Hematopoietic multipotent progenitor cell treated with erythropoietin and hydrocortisone succinate and interleukin-3 and kit ligand, for 8 days (in vitro differentiated cells): ENCODE measurements at places on chromosomes 6 and 20.
A peak's percentile ranks its signal among the peaks of the same experiment; 100 is the strongest.

- DNase-seq: no peak
Observed at GRCh38 chr6:20061952-20062351, 150.3 kb downstream of the MBOAT1 start.

- no peak for DNase-seq
Observed at GRCh38 chr6:168525114-168525513, 84.1 kb downstream of the SMOC2 start.

- peak; percentile 41 for DNase-seq
Observed at GRCh38 chr20:62624325-62624690, 18.0 kb upstream of the SLCO4A1 start.

DNA sequence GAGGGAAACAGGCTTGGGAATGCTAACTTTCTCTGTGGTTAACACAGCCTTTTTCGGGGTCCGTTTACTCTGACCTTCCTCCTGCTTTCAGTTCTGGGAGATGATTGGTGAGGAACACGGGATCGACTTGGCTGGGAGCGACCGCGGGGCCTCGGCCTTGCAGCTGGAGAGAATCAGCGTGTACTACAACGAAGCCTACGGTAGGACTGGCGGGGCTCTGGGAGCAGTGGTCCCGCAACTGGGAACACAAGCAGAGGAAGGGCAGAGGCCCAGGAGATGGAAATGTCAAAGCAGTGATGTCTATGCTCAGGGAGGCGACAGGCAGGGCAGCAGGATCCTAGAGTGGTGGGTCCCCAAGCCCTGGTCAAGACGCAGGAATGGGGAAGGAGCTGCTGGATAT lies 3.5 kb downstream of the TUBB1 start:
- DNase-seq: no peak

DNA sequence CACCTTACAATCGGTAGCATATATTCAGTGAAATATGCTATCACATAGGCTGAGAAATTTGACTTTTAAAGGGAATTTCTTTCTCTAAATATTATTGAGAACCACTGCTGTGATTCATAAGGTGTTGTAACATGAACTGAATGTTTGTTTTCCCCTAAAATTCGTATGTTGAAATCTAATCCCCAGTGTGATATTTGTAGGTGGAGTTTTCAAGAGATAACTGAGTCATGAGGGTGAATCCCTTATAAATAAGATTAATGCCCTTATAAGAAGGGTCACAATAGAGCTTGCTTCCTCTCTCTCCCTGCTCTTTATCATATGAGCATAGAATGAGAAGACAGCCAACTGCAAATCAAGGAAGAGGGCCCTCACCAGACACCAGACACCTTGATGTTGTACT lies 64.8 kb downstream of the LMBRD1 start:
- DNase-seq: no peak

- peak; percentile 21 for DNase-seq
Observed at GRCh38 chr20:20665606-20666332, 46.7 kb downstream of the RALGAPA2 start.

DNA sequence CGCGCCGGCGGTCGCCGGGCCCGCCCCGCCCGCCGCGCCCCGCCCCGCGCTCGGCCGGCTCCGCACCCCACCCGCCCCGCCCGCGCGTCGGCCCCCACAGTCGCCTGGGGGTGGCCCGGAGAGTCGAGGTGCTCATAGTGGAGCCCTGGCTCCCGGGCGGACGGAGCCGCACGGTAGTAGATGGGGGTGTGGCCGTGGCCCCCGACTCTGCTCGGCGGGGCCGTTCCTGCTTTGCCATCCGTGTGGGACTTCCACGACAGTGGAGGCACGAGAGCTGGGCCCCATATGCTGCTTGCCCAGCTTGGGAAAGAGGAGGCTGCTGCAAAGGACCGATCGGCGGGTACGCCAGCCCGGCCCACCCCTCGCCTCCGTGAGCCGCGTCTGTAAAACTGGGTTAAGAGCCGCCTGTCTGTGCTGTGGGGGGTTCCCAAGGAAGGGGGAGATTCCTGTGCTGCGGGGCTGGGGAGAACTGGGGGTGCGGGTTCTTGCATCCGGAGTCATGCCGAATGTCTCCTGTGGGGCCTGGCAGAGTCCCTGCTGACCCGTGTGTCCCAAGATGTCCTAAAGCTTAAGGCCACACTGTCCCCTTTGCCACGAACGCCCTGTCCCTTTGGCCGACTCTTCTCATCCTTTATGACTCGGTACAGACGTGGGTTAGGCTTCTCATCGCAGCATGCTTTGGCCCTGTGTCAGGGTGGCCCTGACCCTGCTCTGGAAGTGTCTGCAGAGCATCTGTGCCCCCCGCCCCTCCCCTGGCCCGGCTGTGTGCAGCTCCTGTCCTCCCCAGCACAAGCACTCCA lies at the start of gene OPRL1:
Gene OPRL1 (plus strand): TSS at position 70 of the 800 bp plus-strand sequence. CDS start 12,639 bp downstream, outside the sequence.
- DNase-seq: no peak

- DNase-seq: no peak
Observed at GRCh38 chr20:47860049-47860830, 75.0 kb upstream of the SULF2 start.

- peak; percentile 24 for DNase-seq
Observed at GRCh38 chr6:116572162-116572561, 858 bp downstream of the RWDD1 start.

DNA sequence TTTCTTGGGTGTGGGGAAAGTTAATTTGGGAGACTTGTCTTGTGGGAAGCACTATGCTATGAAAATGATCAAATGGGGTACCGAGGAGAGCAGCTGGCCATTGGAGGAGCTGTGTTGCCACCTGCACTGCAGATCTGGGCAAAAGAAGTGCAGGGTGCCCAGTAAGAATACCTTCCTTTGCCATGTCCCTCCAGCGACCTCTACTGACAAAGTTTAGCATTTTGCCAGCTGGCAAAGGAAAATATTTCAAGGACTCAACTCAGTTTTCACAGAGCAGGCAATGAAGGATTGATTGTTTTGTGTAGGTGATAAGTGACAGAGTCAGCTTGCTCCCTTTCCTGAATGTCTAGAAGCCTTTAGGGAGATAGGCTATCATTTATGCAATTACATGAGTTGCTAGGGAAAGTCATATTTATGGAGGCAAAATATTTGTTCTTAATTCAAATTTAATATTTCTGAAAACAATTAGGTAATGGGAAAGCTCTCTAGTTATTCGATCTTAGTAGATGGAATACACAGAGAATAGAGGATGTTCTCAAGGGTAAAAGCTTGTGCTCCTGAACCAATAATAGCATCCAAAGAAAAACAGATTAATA lies 118.4 kb downstream of the FARS2 start:
- peak; percentile 76 for DNase-seq

DNA sequence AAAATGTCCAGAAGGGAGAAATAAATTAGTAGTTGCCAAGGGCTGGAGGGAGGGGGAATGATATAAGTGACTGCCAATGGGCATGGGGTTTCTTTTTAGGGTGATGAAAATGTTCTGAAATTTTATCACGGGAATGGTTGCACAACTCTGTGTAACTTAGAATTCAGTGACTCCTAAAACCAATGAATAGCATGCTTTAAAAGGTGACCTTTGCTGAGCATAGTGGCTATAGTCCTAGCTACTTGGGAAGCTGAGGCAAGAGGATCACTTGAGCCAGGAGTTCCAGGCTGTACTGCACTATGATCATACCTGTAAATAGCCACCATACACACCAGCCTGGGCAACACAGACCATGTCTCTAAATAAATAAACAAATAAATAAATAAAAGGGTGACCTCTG lies 109.0 kb downstream of the ATG5 start:
- DNase-seq: no peak

GRCh38 chr6:87702589-87702945 lies 534 bp upstream of the AKIRIN2 start:
- no peak for DNase-seq

- DNase-seq: no peak
Observed at GRCh38 chr6:84017709-84018452, 15.7 kb upstream of the MRAP2 start.

DNA sequence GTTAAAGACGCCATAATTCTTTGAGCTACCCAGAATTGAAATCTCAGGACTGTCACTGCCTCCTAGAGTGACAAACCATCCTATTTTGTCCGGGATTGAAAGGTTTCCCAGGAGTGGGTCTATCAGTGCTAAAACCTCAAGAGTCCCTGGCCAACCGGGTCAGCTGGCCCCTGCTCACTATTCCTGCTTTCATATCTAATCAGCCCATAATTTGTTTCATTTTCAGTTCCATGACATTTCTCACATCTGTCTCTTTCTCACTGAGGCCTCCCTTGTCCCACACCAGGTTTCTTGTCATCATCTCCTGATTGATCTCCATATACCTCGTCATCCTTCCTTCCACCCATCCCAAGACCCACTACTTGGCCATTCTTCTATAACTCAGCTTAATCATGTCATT lies 98.2 kb downstream of the SLC35B3 start:
- DNase-seq: no peak

DNA sequence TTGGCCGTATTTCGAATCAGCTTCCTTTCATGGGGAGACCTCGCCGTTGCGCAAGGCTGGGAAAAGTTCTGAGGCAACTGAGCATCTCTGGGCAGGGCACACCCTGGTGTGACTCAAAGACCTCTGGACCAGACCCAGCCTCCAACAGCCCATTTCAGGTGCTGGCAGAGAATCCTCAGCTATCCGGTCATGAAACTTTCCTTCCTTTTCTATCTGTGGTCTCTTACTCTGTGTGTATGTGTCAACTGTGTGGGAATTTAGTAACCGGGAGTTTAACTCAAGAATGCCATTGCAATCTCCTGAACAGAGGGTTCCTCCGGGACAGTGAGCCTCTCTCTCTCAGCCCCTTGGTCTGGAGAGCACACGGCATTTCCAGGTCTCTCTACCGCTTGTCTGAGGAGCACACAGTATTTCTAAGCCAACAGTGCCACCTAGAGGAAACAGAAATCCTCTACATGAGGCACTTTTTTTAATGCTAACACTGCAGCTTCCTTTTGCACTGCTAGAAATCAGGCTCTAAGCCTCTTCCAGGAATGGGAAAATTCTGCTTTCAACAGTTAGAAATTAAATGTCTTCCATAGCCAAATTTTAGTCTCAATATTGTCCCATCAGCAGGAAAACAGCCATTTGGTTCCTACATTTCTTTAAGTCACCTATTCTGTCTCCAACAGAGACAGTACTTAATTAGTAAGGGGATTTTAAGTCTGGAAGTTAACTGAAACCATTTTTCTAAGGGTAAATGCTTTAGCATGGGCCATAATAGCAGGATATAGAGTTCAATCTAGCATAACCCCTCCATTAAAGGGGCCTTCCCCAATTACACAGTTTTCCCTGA lies 32.7 kb downstream of the PLN start:
- DNase-seq: peak; percentile 73

DNA sequence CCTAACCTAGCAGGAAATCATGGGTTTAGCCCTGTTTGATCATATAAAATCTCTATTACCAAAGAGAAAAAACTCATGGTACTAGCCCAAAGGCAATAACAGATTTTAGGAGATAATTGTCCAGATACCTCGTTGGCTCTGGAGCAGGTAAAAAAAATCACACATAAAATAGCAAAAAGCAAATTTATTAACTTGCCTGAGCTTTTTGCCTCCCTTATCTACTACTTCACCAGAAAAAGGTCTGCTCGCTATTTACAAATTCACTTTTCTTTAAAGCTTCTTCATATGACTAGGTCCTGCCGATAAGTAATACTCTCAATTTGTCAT lies 82.4 kb downstream of the GJA10 start:
- DNase-seq: no peak
